Stimulated activated CD8-positive, alpha-beta memory T cell treated with anti-CD3 and anti-CD28 coated beads, Interleukin-7, amount 100 ng/mL, for 1 hour (primary cell): ENCODE measurements at places on chromosomes 2 and 18.
A peak's percentile ranks its signal among the peaks of the same experiment; 100 is the strongest.

DNA sequence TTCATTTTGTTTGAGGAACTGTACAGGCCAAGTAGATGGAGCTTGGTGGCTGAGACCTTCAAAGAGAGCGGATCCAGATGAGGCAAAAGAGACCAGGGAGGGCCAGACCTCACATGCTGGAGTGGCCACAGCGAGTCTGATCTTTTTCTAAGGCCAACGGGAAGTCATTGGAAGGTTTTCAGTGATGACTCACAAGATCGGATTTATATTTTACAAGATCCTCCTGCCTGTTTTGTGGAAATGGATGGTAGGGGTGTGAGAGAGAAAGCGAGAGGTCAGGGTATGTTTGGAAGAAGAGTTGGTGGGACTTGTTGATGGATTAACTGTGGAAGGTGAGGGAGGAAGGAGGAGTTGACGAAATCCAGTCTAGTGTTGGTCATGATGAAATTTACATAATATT lies 44.6 kb upstream of the TUBA3D start:
- no peak for DNase-seq

DNA sequence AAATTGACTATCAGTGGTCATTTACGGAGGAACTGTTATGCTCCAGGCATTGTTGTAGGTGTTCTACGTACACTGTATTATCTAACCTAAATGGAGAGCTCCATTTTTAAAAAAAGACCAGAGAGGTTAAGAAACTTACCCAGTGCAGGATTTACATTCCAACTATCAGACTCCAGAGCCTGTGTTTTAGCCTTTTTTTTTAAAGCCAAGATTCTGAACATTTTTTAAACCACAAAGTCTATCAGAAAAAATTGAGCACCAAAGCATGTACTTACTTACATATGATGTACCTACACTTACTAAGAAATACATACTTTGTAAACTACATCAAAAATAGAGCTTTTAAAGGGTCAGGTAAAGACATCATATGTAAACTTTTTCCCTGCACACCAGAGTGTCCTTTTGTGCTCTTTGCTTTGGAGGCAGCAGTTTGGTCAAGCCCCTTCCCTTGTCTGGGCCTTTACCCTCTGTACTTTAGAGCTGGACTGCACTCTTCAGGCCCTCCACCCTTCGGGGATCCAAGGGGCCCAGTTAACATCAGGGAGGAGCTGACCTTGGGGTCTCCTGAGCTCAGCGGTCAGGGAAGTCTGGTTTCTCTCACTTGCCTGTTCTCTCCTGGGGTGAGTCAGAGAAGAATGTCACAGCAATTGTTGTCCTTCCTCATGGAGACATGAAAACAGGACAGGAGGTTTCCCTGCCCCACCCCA lies 58.4 kb downstream of the ITGB1BP1 start:
- no peak for DNase-seq

DNA sequence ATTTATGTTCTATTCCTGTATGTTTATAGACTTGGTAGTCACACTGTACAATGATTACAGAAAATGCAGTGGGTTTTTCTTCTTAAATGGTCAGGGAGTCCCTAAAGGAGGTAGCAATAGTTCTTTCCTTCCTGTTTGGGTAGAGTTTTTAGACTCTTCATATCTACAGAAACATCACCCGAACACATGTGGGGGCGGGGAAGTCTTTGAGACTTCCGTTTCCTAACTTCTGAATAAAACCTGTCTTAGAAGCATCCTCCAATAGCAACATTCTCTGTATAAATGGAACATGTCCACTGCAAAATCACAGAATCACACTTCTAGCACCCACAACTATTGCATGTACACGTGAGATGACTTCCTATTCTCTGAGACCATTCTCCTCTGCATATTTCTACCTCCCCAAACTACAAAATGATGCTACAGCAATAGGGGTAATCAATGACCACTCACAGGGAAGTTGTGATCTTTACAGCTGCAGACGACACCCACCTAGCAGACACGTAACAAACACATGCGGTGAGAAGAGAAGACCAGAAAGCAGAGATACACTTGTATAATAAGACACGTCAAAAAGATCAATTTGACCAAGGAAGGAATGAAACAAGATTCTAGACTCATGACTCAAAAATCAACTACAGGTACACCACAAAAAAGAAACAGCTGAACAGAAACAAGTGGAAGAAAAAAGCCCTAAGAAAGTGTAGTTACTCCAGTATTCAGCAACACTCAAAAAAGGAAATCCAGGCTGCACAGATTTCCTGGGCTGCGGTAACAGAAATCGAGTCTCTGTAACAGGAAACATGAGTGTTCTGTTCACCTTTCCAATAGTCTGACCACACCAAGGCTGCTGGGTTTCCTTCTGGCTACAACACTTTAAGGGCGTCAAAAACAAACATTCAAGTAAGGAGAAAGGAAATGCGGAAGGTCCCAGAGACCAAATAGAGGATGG lies 120.4 kb downstream of the ZNF516 start:
- no peak for DNase-seq

GRCh38 chr18:36633961-36634412 lies 194.8 kb downstream of the TPGS2 start:
- DNase-seq, result no peak

GRCh38 chr2:8657423-8658062 lies 24.3 kb upstream of the ID2 start:
- no peak for DNase-seq

DNA sequence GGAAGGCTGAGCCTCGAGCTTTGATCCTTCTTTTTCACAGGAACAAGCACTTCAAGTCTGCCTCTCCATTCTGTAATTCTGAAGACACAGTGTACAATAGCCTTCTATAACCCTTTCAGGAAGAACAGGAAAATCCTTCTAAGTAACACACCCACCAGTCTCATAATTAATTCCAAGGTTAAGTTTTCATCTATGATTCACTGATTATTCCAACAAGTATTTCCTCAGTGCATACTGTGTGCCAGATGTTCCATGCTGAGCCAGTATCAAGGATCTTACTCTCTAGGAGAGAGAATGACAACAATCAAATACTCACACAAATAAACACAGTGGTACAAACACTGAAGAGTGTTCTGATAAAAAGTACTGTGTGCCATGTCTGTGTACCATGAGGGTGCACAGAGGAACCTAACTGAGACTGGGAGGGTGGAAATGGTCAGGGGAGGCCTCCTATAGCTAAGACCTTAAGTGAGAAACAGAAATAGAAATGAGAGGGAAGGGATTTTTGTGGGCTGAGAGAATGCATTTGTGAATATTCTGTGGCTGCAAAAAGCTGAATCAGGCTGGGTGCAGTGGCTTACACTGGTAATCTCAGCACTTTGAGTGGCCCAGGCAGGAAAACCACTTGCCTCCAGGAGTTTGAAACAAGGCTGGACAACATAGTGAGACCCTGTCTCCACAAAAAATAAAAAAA lies 7.3 kb upstream of the MTLN start:
- DNase-seq, result no peak

- DNase-seq, result no peak
Observed at GRCh38 chr18:21457179-21457535, 143.3 kb downstream of the ESCO1 start.

DNA sequence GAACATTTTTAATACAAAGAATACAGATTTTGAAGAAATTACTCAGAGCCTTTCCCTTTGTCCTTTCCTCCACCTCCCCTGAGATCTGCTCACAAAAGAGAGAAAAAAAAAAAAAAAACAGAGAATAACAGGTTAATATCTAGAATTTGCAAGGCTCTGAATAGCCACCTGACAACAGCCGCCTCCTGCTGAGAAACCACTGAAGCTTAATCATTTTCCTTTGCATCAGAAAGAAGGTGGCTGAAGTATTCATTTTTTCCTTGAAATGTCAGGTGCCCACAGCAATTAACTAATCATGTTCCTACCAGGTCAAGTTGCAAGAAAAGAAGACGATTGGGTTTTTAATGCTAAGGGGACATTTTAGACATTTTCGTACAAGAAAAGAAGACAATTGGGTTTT lies 21.2 kb downstream of the CNTNAP5 start:
- no peak for DNase-seq

GRCh38 chr2:15673919-15674636 lies 82.4 kb downstream of the DDX1 start:
- no peak for DNase-seq

DNA sequence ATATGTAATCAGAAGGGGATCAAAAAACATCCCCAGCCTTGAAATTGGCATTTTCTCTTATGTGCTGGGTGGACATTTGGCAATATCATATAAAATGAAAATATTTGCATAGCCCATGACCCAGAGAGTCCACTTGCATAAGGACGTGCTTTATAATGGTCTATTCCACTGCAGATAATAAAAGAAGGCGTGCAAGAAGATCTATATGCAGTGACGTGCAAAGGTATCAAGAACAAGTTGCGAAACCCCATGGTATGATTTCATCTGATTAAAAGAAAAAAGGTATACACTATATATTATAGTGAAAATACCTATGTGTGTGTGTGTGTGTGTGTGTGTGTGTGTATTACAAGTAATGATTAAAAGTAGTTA lies 8.5 kb upstream of the SLC20A1 start:
- DNase-seq, result no peak

DNA sequence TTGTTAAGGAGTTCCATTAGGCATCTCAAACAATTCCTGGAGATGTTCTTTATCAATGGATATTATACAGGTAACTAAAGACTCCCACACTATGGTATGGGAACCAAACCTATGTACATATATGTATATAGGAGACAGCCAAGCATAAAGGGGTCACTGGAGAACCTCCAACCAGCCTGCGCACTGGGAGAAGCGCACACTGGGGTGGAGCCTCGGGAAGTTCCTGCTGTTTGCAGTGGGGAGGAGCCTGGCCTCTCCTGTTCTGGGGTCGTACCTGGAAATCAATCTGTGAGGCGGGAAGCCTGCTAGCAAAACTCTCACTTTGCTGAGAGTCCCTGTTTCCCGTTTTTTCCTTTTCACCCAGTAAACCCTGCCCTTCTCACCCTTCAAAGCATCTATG lies 83.1 kb upstream of the CREB1 start:
- no peak for DNase-seq

DNA sequence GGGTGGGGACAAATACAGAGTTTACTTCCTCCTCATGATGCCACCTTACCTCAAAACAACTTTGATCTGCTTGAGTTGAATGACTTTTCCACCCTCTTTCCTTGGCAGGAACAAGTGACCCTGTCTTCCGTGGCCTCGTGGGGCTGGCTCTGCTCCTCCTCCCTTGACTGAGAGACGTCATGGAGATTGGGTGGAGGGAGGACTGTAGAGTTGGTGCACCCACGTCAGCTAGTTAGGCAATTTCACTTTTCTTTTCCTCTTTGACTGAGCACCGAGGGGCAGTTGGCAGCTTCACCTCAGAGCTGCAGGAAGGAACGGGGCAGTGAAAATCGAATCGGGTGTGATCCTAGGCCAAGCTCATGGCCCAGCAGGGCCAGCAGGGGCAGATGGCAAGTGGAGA lies at the start of gene SP140:
TSS of gene SP140 (plus strand) at position 251 of the 400 bp plus-strand sequence. CDS start at position 360, 109 bp downstream.
- peak; percentile 49 for DNase-seq

GRCh38 chr2:238420442-238420841 lies 6.3 kb upstream of the ASB1 start:
- DNase-seq, result no peak

- no peak for DNase-seq
Observed at GRCh38 chr2:70771446-70771845, 3.4 kb upstream of the ADD2 start.

DNA sequence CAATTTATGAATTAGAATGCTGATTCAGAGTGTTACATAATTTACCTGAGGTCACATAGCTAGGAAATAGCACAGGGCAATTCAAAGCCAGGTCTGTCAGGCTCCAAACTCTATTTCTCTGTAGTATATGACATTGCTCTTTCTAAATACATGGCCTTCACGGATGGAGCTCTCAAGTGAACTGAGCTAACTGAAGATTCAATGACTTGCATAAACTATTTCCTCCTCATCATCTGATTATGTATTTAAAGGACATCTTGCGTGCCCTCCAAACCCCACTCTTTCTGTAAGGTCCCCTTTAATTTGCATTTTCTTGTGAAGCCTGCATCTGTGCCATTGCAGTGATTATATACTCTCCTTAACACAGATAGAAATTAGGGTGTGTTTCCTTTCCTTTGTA lies 537.4 kb upstream of the VRK2 start:
- no peak for DNase-seq

GRCh38 chr2:241762933-241763369 lies 13.7 kb upstream of the GAL3ST2 start:
- DNase-seq, result peak; percentile 51

- DNase-seq, result no peak
Observed at GRCh38 chr2:121884078-121884477, 128.6 kb downstream of the TSN start.

GRCh38 chr2:231633241-231633976 lies 40.7 kb downstream of the TEX44 start:
- no peak for DNase-seq

DNA sequence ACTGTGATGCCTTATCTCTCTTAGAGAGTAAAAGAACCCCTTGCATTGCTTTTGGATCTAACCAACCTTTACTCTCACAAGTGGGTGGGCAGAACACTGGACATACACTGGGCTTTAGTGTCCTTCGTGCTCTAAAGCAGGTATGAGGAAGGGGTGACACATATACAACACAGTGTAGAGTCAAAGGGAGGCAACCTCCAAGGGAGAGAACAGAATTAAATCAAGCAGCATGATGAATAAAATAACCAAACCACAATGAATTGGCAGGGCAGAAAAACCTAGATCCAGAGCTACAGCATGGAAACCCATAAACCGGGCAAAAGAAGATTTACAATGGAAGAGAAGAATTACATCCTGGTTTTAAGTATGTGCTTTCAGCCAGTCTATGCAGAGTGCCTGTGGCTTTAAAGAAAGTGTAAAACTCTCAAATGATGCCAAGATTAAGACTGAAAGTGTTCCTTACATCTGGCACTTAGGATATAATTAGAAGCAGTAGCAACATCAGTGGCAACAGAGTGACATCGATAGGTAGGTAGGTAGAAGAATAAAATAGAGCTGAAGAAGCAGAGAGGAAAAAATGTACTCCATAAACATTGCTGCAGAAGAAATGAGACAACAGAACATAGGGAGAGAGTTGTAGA lies 191.7 kb upstream of the ZC3H15 start:
- DNase-seq, result no peak

DNA sequence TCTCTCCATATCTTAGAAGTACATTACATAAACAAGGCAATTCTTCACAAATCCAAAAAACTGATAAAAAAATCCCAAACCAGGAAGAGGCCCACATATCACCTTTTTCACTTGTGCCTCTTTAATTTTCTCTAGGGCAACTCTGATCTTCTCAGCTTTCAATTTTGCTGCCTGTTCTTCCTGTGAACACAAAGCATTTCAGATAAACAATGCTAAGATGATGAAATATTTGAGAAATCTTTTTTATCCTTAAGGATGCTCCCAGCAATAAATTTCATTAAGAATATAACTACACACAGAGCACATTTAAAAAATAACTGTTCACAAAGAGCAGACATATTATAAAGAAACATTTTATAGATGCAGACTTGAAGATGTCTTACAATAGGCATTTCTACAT lies 73.4 kb downstream of the RAPH1 start:
- no peak for DNase-seq

- no peak for DNase-seq
Observed at GRCh38 chr2:198913394-198914152, 544.2 kb downstream of the SATB2 start.
